Stimulated activated CD8-positive, alpha-beta memory T cell treated with anti-CD3 and anti-CD28 coated beads, Interleukin-2, amount 100 ng/mL, for 48 hours (primary cell): ENCODE measurements at places on chromosomes 16 and 17.

GRCh38 chr16:19245326-19245925 is 40.1 kb upstream of the CLEC19A start:
- no peak for DNase-seq

GRCh38 chr16:50947826-50948225 is 203.2 kb downstream of the SALL1 start:
- DNase-seq, result no peak

DNA sequence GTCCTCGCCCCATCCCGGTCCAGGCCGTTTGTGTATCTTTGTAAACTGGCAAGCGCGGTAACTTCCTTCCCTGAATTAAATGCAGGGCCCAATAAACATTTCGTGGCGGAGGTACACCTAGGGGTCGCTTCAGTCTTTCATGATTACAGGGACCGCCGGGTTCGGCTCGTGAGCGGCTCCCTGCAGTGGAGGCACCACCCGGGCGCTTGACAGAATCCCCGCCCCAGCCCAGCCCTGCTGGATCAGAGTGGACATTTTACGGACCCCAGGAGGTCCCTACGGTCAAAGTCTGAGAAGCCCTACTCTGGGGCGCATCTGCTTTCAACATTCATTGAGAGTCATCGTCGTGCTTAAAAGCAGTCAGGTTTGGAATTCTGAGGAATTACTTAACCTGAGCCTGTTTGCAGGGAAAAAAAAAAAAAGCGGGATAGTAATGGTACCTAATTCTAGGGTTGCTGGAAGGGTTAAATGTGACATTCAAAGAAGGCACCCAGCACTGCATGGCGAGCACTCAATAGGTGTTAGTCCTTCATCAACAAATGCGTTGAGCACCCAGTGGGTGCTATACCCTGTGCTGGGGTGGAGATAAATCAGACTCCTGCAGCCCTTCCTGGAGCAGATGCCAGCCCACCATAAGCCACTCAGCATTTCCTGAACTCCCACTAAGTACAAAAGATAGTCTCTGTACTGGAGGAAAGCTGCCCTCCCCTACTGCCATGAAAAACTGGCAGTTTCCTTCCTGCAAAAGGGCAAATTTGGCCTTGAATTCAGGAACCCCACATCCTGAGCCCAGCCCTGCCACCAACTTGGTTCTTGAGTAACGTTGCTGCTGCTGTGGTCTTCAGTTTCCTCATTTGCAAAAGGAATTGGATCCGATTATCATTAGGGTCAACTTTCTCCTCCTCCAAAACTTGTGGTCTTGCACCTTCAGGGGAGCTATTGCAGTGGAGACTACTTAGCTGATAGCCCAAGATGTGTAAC is 658 bp upstream of the DUSP3 start:
- DNase-seq, result no peak

GRCh38 chr17:81725439-81725838 is 13.4 kb downstream of the SLC25A10 start:
- DNase-seq, result no peak

GRCh38 chr17:69607162-69607834 is 192.8 kb downstream of the MAP2K6 start:
- DNase-seq, result peak; percentile 3

DNA sequence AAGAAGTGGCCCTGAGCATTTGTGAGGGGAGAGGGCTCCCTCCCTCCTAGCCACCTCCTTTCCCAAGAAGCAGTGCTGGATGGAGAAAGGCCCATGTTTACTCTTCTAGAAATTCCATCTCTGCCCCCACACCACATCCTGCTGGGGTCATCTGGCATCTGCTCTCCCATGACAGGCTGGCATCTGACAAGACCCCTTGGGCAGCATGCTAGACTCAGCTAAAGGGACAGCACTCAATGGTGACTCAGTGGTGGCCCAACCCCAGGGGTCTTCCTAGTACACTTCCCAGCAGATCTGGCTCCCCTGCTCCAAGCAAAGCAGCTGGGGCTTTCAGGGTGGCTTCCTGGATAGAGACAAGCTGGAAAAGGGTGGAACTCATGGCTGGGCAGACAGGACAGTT is 14.4 kb downstream of the SLC38A7 start:
- DNase-seq, result no peak

- no peak for DNase-seq
Observed at GRCh38 chr16:12315330-12316136, 339.0 kb downstream of the SNX29 start.

DNA sequence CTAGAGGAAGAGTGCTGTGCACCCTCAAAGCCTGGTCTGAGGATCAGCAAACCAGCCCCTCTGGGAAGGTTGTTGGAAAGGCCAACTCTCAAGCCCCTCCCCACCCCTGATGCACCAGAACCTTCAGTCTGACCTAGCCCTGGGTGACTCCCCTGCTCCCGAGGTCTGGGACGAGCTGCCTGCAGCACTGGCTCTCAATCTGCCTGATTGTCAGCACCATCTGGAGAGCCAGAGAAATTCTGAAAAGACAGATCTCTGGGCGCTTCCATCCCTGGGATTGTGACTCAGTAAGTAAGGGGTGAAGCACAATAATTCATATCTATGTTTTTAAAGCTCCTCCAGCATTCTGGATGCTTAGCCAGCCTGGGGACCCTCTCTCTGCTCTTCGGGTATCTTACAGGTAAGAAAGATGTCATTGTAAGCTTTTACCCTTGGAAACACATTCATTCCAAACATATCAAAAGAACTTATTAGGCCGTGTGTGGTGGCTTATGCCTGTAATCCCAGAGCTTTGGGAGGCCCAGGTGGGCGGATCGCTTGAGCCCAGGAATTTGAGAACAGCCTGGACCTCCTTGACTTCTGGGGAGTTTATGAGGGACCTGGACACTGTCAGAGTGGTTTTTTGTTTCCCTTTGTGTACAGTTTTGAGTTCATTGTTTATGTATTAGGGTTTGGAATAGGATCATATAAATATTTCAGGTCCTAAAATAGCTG is 147.5 kb downstream of the KCNJ12 start:
- DNase-seq, result no peak

DNA sequence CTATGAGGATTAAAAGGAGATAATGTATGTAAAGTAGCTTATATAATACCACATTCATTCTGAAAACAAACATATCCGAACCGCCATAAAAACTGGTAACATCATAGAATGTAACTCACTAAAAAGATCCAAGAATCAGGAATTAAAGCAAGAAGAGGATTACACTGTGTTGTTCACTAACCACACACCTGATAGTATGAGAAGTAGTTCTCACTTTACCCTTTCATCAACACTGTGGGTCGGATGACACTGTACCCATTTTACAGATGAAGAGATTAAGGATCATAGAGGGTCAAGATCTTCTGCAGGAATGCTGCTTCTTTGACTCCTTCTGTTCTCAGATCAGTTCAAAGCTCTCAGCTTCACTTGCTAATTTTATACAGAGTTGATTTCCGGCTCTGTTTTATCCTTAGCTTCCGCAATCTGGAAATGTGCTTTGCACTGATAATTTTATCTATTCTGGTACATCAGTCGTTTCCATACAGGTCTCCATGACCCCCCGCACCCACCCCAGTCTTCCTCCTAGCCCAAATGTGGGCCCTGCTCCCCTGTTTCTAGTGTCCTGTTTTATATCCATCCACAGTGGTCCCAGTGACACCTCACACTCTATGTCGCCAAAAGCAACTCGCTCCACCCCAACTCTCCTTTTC is 288.6 kb upstream of the CCL2 start:
- DNase-seq, result no peak

DNA sequence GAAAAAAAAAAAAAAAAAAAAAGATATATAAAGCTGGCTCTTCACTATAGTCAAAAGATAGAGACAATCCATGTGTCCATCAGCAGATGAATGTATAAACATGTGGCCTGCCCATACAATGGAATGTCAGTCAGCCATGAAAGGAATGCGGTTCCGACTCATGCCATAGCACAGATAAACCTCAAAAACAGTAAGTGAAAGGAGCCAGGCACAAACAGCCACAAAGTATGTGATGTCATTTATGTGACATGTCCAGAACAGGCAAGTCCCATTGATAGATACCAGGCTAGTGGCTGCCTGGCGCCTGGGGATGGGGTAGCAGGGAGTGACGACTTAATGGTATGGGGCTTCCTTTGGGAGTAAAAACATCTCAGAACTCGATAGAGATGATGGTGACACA is 155.7 kb downstream of the CMIP start:
- no peak for DNase-seq

- DNase-seq, result peak; percentile 88
Observed at GRCh38 chr16:30186782-30187555, 3.6 kb downstream of the CORO1A start.

GRCh38 chr16:87507351-87508069 is 14.7 kb upstream of the ZCCHC14 start:
- DNase-seq, result no peak

GRCh38 chr17:78375401-78376151 is 2.9 kb upstream of the PGS1 start:
- no peak for DNase-seq

DNA sequence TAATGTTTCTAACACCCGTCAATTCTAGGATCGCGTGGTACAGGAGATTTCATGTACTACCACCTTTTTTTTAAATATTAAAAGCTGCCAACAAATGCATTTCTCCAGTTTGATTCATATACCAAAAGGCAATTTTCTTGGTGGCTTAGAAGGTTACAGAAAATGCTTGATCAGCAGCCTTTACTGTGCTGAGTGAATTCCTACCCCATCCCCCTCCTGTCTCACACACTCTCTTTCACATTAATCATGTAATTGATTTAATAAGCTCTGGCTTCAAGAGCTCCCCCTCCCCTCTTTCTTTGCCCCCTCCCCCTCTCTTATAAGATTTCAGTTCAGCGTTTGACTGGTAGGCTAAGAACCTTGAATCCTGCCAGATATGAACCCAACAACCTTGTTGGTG is 110.5 kb downstream of the RBFOX1 start:
- no peak for DNase-seq

DNA sequence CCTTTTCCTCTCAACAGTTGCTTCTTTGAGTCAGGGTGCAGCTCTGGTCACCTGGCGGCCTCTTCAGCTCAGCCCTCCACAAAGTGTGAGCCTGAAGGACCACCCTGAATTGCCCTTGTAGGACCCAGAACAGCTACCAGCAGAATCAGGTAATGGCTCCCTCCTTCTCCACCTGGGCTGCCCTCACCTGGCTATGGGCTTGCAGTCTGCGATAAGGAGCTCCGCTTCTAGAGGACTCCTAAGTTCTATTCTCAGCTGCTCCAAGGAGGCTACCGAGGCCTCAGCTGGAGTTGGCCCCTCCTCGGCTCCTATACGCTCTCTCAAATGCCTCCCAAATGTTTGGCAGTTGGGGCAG is 13.4 kb downstream of the SMIM5 start:
- no peak for DNase-seq

GRCh38 chr17:81435652-81436293 is 40.5 kb downstream of the BAHCC1 start:
- DNase-seq, result no peak

DNA sequence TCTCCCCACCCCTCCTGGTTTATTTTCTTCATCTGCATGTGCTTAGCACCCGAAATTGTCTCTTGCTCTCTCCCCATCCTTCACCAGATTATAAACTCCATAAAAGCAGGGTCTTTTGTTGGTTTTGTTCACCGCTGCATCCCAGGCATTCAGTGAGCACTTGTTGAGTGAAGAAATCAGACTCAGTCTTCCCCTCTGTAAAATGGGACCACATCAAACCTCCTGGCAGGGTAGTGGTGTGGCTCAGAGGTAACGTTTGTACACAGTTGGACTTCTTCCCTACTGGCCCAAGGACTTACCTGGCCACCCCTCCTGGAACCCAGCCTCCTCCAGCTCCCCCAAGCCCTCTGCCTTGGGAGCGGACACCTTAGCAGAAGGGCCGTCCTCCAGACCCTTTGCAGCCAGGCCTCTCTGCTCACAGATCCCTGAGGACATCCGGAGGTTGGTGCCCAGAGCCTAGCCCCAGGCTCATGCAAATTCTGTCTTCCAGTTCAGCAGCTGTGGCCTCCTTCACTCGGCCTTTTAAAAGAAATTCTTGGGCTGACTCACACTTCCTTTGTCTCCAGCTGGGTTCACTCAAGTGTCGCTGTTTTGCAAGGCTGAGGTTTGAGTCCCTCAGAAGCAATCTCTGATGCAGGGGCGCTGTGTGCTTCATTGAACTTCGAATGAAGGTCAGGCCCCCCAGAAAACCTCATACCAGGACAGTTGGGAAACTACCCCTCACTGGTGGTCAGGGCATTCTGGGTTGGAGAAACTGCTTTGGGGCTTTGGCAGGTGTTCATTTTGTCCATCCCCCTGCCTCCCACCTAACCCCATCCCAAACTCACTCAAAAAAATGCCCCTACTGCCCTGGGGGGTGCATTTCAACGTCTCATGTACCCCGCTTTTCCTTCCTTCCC is 16.8 kb upstream of the RMI2 start:
- peak; percentile 29 for DNase-seq

DNA sequence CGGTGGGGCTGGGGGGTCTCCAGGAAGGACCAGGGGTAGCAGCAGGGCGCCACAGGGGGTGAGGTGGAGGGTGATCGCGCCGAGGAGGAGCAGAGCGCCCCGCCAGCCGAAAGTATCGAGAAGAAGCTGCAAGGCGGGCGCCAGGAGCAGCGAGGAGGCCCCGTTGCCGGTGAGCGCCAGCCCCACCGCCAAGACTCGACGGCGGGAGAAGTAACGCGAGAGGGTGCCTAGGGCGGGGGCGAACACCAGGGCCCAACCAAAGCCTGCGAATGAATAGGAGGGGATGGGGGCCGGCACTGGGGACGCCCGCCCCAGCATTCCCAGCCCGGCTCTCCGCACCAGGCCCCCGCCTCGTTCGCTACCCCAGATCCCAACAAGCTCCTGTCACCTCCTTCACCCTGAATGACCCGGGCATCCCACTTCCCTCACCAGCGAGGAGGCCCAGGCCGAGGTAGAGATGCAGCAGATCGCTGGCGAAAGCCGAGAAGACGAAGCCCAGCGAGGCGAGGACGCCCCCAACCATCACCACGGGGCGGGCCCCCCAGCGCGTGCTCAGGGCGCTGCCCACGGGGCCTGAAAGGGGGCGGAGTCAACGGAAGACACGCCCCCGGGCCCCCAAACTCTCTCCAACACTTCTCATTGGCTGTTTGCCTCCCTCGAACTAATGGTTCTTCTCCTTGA is 1.3 kb downstream of the SLC16A11 start:
- no peak for DNase-seq

GRCh38 chr17:82302991-82303943 is 14.1 kb downstream of the CD7 start:
- no peak for DNase-seq

- no peak for DNase-seq
Observed at GRCh38 chr17:79020631-79021301, 3.2 kb upstream of the C1QTNF1 start.

DNA sequence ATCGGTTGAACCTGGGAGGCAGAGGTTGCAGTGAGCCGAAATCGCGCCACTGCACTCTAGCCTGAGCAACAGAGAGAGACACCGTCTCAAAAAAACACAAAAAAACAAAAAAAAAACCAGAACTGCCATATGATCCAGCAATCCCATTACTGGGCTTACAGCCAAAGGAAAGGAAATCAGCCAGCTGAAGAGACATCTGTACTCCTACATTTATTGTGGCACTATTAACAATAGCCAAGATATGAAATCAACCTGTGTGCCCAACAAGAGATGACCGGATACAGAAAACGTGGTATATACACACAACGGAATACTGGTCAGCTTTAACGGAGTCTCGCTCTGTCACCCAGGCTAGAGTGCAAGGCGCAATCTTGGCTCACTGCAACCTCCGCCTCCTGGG is 14.6 kb downstream of the FANCA start:
- no peak for DNase-seq
